ENCODE measurements at places on chromosomes 13 and 19.

GRCh38 chr19:16623576-16623975 lies 4.4 kb downstream of the MED26 start:
- no peak for DNase-seq

- no peak for DNase-seq
Observed at GRCh38 chr19:38838986-38839761, 7.6 kb upstream of the ECH1 start.

GRCh38 chr13:23767838-23768237 lies 121.4 kb downstream of the MIPEP start:
- no peak for DNase-seq

DNA sequence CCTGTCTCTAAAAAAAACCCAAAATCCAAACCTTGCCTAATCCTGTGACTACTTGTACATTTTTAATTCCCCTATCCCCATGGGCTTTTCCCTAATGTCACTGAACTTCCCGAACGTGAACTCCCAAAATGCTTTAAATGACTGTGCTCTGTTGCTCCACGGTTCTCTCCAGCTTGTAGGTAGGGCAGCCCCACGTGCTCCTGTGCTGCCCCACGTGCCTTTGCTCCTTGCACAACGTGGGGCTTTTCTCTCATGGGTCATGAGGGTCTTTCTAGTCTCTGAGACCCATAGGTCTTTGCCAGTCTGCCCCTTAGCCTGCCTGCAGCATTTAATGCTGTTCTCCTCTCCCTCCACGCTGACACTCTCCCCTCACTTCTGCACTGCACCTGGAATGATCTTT lies 122.0 kb downstream of the SHISA2 start:
- no peak for DNase-seq

DNA sequence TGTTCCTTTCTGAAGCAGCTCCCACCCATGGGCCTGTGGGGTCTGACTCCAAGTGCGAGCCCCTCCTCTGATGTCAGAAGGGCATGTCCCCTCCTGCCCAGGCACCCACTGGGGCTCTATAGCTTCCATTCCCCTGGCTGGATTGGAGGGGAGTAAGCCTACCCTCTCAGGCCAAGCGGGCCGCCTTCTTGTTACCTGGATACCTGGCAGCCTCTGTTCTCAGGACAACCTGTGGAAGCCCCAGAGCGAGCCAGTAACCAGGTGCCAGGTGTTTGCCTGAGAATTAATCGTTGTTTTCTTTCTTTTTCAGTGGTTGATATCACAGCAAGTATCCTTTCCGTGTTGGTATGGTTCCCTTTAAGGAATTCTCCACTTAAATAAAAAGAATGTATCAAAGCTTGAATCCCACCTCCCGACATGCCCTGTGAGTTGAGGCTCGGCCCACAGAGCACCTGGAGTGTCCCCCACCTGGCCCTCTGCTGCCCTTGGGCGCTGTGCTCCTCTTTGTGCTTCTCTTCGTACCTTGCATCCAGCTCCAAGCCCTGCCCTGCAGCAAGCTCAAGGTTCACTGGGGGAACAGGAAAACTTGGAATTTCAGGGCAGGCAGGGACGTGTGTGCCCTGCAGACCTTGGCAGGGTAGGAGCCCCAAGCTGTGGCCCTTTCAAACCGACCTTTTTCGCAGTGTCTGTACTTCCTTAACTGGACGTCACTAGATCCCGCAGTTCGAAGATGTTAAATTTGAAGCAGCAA lies 15.0 kb downstream of the MAU2 start:
- DNase-seq: no peak

GRCh38 chr19:54436031-54436523 lies 12.9 kb upstream of the LENG8 start:
- DNase-seq: no peak

- DNase-seq: no peak
Observed at GRCh38 chr19:2345076-2345475, 15.0 kb upstream of the TMPRSS9 start.

DNA sequence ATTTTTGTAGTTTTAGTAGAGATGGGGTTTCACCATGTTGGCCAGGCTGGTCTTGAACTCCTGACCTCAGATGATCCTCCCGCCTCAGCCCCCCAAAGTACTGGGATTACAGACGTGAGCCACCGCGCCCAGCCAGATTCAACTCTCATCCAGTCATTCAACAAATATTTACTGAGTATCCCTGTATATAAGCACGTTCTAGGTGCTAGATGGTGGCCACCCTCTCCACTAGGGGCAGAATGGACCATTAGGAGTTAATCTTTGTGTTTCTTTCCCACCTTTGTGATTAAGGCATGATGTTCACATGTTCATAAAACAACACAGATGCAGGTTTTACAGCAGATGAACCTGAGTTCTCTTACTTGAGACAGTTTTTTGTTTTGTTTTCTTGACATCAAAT lies 7.3 kb downstream of the SHKBP1 start:
- no peak for DNase-seq

- no peak for DNase-seq
Observed at GRCh38 chr13:73018336-73018735, 40.5 kb upstream of the KLF5 start.

DNA sequence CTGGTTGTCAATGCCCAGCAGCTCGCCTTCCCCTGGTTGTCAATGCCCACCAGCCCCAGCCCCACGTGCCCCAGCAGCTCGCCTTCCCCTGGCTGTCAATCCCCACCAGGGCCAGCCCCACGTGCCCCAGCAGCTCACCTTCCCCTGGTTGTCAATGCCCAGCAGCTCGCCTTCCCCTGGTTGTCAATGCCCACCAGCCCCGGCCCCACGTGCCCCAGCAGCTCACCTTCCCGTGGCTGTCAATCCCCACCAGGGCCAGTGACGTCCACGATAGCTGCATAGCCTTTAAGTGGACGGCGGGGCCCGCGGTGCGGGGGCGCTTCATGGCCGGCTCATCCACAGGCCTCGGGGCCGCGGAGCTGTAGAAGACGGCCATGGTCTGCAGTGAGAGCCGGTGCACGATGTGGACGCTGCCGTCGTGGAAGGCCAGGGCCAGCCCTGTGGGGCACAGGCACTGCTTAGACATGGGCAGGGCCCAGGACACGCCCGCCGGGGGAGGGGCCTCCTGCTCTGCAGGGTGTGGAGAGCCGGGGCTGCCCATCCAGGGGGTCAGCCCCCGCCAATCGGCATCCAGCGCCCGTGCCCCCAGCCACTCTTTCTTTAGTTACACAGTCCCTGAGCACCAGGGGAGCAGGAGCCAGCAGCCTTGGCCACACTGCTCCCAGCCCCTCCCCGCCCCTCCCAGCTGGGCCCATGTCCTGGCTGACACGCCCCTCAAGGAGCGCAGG lies 13.1 kb downstream of the MED16 start:
- no peak for DNase-seq

DNA sequence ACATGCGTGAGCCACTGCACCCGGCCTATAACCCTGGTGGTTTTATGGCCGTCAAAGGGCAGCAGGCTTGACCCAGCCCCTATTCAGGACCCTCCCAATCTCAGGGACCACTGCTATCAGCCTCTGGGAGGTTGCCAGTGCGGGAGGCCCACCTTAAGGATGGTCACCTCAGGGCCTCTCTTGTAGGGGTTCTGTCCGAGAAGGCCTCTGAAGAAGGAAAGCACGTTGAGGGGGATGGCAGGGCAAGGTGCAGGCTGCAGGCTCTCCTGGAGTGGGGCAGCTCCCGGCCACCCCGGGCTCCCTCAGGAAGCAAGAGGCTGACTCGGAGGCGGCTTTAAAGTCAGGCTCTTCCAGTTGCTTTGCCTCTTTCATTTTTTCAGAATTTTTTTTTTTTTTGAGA lies 6.0 kb upstream of the GRTP1 start:
- no peak for DNase-seq

DNA sequence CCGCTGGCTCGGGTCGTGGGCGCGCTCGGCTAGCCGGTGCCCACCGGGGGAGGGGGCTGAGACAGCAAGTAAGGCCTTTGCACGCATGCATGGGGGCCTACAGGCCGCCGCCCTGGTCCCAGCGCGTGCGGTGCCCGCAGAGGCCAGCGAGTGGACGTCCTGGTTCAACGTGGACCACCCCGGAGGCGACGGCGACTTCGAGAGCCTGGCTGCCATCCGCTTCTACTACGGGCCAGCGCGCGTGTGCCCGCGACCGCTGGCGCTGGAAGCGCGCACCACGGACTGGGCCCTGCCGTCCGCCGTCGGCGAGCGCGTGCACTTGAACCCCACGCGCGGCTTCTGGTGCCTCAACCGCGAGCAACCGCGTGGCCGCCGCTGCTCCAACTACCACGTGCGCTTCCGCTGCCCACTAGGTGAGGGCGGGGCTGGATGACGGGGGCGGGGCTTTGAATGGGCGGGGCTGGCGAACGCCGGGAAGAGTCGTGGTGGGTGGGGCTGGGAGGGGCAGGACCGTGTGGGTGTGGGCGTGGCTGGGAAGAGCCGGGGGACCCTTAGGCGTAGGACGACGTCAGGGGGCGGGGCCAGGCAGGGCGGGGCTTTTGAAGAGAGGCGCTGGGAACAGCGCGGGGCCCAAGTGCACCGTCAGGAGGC lies 2.1 kb downstream of the CILP2 start:
- peak; percentile 75 for DNase-seq

DNA sequence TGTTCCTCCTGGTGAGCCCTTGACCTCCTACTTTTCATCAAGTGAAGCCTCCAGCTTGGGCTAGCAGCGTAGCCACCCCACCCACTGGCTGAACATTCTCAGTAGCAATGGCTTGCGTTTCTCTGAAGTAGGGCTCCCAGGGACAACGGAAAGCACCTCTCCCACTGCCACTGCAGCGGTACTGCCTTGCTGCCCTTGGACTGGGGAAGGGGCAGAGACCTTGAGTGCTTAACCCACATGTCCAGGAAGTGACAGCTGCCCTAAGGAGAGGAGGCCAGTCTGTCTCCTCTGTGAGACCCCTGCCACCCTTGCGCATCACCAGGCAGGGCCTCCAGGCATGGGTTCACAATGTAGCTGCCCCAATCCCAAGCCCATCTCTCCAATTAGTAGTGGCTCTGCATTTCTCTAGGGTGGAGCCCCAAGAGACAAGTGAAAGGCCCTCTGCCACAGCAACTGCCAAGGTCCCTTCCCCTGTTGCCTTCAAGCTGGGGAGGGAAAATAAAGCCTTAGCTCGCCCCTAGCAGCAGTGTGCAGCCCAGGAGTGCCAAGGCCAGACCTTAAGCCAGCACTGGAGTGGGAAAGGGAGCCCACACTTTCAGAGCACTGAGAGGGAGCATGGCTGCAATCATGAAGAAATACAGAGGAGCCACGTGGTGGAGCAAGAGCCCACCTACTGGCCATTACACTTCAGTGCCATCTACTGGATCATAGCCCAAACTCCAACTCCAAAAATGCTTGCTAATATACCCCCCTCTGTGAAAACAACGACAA lies 175.9 kb upstream of the TRPC4 start:
- DNase-seq: no peak

DNA sequence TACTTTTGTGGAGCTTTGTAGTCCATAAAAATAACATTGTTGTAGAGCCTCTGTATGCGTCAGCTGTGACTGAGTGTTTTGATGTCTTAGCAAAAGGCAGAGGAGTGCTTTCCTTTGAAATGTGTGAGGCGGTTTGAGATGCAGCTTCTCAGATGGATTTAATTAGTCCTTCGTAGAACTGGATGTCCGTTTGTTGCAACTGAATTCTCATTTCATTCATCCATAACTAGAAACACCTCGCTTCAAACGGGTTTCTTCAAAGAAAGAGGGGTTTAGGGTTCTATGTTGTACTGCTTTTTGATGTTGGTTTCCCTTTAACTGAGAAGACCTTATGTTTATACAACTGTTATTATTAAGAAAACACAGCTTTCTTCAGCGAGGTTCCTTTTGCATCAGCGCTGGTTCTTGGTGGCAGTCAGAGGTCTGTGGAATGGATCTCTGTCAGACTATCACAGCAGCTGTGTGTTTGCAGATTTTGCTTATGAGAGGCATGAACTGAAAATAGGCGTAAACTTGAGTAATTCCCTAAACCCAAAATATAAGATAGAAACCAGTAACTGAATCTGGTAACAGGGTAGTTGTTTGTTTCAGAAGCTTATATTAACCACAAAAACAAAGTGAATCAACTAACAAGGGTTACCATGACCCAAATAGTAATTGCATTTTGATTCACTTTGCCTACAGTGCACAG lies 194.4 kb downstream of the GGACT start:
- no peak for DNase-seq

GRCh38 chr13:91702411-91702810 lies 304.0 kb downstream of the GPC5 start:
- DNase-seq: no peak

DNA sequence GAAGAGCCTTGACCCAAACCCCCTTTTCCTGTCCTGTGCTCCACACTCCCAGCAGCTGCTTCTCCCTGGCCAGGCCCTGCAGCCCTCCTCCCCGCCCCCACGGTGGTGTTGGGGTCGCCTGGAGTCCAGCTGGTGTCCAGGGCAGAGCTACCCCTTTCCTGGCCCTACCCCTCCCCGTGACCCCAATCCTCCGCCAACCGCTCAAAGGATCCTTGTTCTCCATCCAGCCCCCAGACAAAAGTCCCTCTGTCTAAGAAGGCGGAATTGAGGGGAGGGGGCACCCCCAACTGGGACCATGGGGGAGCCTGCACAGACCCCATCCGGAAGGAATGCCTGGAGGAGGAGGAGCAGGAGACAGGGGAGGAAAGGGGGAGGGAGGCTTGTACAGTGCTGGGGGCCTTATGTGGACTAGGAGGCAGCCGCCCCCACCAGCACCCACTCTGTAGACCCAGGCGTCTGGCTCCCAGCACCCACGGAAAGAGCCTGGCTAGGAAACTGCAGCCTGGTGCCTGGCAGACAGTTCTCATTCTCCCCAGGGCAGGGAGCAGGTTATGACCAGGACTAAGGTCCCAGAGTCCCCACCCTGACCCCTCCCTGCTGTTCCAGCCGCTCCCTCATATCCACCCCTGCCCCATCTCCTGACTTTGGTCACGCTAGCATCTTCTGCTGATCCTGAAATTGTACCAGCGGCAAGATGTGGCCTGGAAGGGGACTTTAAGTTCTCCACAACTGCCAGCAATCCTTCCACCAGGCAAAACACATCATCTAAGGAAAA lies at the start of gene FXYD3:
FXYD3 (plus strand) TSS at position 647 of the 775 bp plus-strand sequence. CDS start 3,554 bp downstream, outside the sequence.
- no peak for DNase-seq

GRCh38 chr13:99056381-99057014 lies 78.6 kb upstream of the DOCK9 start:
- DNase-seq: no peak

DNA sequence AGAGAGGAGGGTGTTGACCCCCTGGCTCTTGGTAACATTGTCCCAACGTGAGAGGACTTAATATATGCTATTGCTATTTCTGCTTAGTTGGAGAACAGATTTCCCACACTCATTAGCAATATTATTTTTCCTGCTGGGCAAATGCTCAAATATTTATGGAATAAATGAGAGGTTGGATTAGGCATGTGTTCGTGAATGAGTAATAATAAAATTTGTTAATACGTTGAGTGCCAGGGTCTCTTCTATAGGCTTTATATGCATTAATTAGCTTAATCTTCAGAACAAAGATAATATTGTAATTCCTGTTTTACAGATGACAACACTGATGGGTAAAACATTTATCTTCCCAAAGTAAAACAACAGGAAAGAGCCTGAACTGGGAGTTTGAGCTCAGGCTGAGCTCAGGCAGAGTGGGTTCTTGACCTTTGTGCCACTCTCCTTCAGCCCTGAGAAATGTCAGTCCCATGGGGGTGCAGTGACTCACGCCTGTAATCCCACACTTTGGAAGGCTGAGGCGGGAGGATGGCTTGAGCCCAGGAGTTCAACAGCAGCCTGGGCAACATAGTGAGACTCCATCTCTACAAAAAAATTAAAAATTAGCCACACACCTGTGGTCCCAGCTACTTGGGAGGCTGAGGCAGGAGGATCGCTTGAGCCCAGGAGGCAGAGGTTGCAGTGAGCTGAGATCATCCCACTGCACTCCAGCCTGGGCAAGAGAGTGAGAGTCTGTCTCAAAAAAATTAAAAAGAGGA lies 1.2 kb downstream of the ZNF233 start:
- no peak for DNase-seq

All from stimulated activated CD4-positive, alpha-beta T cell treated with anti-CD3 and anti-CD28 coated beads, Interleukin-15, amount 100 ng/mL, for 48 hours (primary cell).